B cell (primary cell): ENCODE measurements at places on chromosomes 7 and 10. TPM values are rescaled to one million over a fixed set of nuclear protein-coding genes. Genes with fewer than 3 reads are reported as not detected.

DNA sequence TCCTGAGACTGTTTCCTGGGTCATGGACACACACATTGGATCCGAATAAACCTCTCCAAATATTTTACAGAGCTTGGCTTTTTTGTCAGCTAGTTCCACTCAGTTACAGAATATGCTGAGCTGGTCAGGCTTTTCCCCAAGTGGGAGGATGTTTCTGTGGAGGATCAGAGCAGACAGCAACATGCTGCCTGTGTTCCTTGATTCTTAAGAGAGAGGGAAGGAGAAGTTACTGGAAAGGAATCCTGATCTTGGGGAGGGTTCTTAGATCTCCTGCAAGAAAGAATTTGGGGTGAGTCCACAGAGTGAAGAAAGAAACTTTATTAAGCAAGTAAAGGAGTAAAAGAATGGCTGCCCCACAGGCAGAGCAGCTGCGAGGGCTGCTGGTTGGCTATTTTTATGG is 76.8 kb upstream of the RPA3 start:
- no peak for DNase-seq

DNA sequence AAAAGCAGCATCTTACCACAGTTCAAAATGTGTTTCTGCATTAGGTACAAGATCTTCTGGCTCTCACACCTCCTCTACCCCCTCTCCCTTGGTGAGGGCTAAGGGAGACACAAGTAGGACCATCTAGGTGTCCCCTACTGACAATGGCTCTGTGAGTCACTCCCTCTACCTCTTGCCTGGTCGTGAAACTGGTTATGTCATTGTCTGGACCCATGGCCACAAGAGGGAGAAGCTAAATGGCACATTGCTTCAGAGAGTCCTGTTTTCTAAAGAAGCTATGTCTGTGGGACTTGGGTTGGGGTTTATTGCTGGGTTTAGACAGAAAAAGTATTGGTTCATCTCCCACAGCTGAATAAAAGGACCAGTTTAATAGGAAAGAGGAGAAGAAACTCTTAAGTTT is 4.0 kb upstream of the PLXNA4 start:
- DNase-seq: no peak

- DNase-seq: no peak
Measured at GRCh38 chr10:87960230-87960629, 96.8 kb downstream of the PTEN start.

DNA sequence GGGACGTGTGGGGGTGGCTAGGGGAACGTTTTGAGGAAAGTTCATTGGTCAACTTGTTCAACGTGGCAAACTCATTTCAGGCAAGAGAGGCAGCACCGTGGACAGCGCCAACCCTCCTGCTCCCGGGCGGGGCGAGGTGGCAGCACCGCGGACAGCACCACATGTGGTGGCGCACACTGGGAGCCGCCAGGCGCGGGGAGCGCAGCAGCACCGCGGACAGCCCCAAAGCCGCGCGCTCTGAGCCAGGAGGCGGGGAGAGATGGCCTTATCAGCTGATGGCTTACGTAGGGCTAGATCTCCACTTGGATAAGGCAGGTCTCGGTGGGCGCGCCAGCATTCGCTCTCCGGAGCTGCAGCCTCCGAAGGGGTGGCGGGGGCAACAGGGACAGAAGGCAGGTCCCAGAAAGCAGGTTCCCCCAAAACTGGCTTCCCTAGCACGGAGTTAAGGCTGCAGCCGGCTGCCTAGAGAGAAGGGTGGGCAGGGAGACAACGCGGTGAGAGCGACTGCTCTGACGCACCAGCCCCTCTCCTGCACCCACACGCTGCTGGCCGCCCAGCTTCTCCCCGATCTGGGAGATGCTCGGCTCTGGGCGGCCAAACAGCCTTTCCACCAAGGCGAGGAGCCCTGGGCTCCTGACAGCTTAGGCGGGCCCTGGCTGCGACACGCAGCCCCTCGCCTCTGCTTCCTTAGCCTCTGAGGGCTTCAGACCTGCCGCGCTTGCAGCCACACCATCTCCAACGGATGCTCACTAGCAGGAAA is at the start of gene HTR5A:
HTR5A (plus strand) TSS at position 333 of the 760 bp plus-strand sequence. CDS start 576 bp downstream, outside the sequence.
- peak; percentile 58 for DNase-seq

DNA sequence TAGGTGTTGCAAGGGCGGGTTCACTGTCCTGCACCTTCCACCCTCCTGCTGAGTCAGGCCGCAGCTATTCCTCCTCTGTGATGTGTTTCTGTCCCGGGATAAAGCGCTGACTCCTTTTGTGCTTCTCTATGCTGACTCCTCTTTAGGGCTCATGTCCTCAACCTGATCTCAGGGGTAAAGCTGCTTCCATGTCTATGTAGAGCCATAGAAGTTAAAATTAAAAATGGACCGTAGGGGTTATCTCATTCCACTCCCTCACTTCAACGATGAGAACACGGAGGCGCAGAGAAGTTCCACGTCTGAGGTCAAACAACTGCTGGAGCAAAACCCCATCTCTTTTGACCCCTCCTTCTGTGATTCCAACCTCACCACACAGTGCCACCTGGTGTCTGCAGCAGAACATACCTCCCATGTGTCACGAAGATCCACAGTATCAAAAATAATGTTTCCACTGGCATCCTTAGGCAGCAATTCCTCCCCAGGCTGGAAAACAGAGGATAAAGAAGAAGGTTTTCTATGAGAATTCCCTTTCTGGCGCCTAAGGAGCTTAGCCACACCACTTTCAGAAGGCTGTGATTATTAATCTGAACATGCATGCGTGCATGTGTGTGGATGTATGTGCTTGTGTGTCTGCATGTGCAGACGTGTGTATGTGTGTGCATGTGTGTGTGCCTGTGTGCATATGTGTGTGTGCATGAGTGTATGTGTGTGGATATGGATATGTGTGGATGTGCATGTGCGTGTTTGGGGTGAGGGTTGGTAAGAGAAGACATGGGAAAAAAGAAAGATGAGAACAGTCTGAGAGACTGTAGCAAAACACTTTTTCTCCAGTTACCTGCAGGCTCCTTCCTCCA is 81.2 kb upstream of the UCN3 start:
- peak; percentile 23 for DNase-seq

DNA sequence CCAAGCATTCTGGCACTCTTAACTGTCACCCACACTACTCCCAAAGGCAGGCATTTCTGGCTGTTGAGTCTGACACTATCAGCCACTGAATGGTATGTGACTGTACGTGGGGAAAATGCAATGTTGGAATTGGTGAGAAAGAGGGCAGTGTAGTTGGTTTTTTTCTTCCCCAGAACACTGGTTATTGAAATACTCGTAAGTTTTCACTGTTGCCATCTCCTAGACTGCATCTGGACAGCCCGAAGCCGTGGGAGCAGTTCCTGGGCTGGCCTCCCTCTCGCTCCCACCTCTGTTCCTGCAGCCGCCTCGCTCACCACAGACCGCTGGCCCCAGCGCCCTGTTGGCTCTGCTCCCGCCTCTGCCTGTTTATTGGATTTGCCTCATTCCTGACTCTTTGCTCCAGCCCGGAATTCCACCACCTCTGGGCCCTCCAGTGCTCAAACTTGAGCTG is 5.7 kb downstream of the PLCE1 start:
- no peak for DNase-seq

GRCh38 chr7:107206136-107206535 is 37.3 kb downstream of the HBP1 start:
- no peak for DNase-seq

The PARD3 gene
- total RNA-seq: not detected in 2 replicates

The CRHR2 gene
- not detected in 2 replicates for total RNA-seq
